ENCODE measurements at places on chromosomes 7 and 10.

- DNase-seq: no peak
These were observed 36.6 kb downstream of the PLPP4 start for GRCh38 chr10:120493411-120494312.

DNA sequence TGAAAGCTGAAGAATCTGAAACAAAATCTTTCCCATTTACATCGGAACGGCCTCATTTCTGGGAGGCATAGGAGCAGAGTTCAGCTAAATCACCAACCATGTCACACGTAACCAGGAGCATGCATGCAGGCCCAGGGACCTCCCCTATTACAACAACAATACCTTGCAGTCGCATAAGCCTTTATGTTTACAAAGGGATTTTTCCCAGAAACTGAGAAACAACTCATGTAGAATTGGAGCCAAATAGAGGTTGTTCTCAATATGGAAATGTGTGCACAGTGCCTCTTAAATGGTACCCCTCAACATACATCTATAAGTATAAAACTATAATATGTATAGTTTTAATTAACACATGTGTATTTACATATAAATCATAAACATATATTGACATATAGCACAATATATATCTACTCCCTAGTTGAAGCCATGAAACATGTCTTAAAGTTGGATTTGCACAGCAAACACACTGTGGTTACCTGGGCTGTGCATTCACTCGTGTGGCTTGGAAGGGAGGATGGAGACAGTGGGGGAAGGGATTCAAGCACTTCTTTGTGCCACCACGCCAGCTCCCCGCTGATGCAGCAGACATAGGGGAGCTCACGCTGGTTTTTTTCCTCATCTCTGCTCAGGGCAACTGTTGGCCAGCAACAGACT, 35.0 kb upstream of the DGKI start:
- DNase-seq: no peak

- peak; percentile 91 for DNase-seq
These were observed 733.9 kb upstream of the PHF14 start for GRCh38 chr7:10239695-10240345.

DNA sequence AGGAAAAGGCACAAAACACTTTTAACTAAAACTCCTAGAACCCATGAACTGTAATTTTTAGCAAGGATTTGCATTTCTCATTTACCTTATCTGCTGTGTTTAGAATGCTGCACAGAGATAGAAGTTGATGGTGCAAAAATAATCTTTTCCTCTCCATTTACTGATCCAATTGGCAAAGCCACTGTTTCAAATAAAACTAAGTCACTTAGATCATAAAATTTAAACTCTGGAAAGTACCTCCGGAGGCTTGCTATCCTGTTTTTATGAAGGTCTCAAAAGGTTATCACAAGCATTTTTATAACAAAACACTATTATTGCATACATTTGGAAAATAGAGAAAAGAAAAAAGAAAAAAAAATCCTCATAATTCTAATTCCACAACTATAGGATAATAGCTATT, 7.6 kb downstream of the CPA2 start:
- DNase-seq: no peak

DNA sequence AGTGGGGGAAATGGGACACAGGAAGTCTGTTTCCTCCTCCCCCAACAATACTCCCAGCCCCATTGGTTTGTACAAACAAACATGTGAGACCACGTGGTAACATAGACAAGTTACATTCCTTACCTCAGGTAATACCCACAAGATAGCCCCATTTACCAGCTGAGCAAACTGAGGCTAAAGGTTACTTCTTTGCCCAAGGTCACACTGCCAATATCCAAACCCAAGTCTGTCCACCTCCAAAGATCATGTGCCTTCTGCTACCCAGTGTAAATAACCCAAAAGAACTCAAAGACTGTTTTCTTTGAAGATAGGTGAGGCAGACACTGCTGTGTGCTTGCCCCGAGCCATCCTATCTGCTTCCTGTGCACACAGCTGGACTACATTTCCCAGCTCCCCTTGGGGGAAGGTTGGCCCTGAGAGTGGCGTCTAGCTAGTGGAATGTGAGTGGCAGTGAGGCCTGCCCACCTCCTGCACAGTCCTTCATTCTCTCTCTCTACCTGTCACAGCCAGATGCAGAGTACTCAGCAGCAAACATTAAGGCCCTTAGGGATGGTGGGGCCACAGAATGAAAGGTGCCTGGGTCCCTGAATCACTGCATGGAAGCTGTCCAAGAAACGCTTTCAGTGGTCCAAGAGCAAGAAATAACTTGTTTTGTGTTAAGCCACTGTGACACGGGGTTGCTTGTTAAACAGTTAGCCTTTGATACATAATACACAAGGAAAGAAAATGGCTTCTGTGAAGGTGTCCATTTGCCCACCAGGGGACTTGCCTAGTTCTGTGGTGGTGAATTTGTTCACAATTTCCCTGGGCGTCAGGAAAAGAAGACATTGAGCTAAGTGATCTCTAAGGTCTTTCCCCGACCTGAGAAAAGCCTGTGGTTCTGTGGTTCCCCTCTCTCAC, 257.7 kb upstream of the NFE2L3 start:
- DNase-seq: no peak

GRCh38 chr7:55109404-55110167, 90.8 kb downstream of the EGFR start:
- DNase-seq: no peak

- no peak for DNase-seq
These were observed 23.6 kb downstream of the MKRN1 start for GRCh38 chr7:140455743-140456142.

- DNase-seq: no peak
These were observed 44.0 kb downstream of the OAT start for GRCh38 chr10:124374535-124375352.

DNA sequence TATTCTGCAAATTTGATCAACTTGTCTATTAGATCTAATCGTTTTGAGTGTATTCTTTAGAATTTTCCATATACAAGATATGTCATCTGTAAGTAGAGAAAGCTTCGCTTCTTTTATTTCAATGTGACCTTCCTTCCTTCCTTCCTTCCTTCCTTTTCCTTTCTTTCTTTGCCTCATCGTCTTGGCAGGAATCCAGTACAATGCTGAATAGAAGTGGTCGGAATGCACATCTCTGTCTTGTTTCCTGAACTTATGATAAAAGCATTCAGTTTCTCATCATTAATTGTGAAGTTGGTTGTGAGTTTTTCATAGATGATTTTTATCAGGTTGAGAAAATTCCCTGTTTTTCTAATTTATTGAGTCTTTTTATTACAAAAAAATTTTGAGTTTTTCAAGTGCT, 300.7 kb upstream of the ZNF32 start:
- DNase-seq: no peak

DNA sequence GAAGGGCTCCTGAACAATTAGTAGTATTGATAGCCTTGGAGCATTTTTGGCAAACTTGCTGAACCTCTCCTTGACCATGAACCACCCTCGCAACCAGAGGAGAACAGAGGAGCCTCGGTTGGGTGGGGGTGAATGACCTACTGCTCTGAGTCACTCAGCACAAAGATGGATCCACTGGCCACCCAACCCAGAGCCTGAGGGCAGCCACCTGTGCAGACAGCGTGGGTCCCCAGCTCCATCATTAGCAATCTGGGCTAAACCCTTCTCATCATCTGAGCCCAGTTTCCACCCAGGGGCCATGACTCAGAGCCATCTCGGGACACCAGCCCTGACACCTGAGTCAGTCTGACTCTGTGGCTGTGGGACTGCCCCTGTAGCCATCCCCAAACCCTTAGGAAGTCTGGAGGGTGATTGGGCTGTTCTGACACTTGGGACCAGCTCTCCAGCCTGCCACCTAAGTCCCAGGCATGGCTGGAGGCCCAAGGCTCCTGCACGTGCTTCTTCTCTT, 171.8 kb upstream of the GPR26 start:
- no peak for DNase-seq

DNA sequence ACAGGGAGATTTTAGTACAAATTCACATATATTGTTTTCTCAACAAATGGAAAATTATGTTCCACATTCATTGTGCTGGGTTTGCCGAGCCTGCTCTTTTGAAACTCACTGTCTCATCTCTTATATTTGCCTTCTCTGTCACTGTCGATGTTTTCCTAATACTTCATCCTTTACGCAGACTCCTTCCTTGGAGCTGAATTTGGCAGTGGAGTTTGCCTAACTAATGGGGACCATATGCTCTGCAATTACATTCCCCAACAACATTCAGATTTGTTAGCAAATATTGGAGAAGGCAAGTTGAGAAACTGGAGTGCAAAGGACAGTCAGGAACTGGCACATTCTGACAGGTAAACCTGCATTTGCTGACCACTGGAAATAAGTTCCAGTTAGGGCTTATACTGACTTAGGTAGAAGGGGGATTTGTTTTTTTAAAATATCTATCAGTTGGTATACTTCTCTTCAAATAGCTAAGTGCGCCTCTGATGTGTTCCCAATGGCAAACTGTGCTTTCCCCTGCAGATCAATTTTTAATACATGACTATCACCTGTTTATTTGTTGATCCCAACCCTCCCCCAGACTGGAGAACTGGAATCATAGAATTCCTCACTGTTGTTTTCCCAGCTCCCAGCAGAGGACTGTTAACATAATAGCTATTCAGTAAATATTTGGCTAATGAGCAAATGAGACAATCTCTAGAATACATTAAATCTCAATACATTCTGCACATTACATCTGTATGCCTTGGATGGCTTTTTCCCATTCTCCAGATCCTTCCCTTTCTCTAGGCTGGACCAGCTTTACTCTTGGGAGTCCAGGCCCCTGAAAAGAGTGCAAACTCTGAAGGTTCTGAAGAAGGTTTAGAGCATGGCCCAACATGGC, 769.3 kb downstream of the KCNMA1 start:
- DNase-seq: no peak

DNA sequence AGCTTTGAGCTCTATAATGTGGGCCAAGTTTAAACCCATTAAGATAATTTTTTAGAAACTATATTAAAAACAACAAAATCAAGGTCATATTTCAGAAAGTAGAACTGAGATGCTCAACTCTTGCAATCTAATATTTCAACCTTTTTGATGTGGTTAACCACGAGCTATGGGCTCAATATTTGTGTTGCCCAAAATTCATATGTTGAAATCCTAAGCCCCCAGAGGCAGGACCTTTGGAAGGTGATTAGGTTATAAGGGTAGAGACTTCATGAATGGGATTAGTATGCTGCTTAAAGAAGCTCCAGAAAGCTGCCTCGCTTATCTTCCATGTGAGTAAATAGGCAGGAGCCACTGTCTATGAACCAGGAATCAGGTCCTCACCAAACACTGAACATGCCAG, 284.4 kb downstream of the CRPPA start:
- DNase-seq: no peak

DNA sequence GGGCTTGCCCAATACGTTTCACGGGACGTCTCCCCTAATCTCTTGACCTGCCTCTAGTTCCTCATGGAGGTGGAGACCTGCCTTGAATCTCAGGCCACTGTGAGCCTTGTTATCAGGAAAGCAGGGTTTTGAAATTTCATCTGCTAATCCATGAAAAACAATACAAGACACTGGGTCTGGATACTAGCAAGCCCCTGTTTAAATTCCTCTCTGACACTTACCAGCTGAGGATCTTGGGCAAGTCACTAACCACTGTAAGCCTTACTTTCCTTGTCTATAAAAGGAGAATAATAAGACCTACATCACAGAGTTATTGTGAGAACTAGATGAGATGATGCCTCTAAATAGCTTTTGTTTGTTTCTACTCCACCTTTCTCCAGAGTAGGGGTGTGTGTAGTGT, 303.6 kb downstream of the FGFR2 start:
- no peak for DNase-seq

GRCh38 chr7:7425321-7425720, 110.4 kb downstream of the COL28A1 start:
- DNase-seq: no peak

- DNase-seq: peak; percentile 53
These were observed 16.1 kb upstream of the PALD1 start for GRCh38 chr10:70462349-70462984.

GRCh38 chr10:78894089-78894840, 174.5 kb upstream of the ZMIZ1 start:
- DNase-seq: no peak

GRCh38 chr10:17340144-17340829, 112.2 kb downstream of the VIM start:
- DNase-seq: no peak

- DNase-seq: no peak
These were observed 69.1 kb downstream of the INPP5A start for GRCh38 chr10:132606536-132607316.

GRCh38 chr10:43114743-43115611, 23.3 kb upstream of the CSGALNACT2 start:
- DNase-seq: no peak

- no peak for DNase-seq
These were observed 891 bp upstream of the WAPL start for GRCh38 chr10:86522510-86522855.

DNA sequence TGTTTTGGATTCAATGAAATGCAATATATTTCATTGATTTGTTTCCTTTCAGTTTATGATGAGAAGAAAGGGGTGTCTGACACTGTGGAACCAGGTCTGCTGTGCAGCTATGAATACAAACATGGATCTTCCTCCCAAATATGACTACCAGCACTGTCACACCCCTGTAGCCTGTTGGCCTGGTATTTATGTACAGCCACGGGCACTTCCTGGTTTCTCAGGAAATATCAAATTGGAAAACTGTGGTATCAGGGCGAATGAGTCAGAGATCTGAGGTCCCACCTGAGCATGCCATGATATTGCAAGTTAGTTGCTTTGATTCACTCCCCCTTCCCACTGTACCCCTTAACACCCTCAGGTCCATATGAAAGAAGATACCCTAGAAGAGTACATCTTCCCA, 87.8 kb downstream of the DNMBP start:
- no peak for DNase-seq

GRCh38 chr10:123017421-123018165, 8.8 kb downstream of the ACADSB start:
- no peak for DNase-seq

DNA sequence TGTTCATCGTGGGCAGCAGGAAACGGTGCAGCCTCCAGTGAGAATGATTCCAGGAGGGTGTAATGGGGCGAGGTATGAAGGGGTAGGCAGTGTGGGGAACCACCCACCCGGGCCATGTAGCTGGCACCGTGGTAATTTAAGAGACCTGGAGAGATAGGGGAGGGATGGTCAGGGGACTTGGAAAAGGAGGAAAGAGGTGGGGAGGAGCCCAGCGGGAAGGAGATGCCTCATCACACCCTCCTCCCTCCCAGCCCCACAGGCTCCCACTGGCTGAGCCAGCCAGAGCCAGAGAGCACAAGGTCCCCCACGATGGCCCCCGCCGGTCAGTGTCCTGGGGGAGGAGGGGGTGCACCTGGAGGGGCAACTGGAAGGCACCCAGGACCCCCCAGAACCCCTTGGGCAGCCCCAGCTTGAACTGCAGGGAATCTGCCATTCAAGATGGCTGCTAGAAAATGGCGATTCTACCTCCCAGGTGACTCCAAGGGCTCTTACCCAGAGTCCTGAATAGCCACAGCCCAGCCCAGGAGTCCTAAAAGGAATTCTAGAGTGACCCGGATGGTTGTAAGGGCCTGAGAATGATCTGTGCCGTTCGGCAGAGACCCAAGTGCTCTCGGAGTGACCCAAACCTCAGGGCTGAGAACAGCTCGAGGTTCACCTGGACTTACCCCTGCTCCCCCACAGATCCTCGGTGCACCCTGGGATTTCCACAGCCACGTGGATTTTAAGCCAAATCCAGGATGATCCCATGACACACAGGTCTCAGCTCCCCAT, 28.8 kb downstream of the CALML3 start:
- DNase-seq: no peak
